Umbilical cord (tissue), 2 donors: ENCODE measurements at places on chromosomes 2 and 18. TPM values are rescaled to one million over a fixed set of nuclear protein-coding genes. Genes with fewer than 3 reads are reported as not detected.
A peak's percentile ranks its signal among the peaks of the same experiment; 100 is the strongest.

GRCh38 chr2:173708806-173709205 is 256.4 kb downstream of the SP3 start:
- DNase-seq, result no peak

GRCh38 chr2:59150217-59150849 is 909.2 kb upstream of the FANCL start:
- DNase-seq, result no peak

GRCh38 chr2:167293172-167293781 is 405.0 kb downstream of the XIRP2 start:
- DNase-seq, result peak; percentile 16

- no peak for DNase-seq
Observed at GRCh38 chr2:4883375-4883774, 808.8 kb upstream of the SOX11 start.

- no peak for DNase-seq
Observed at GRCh38 chr18:58101291-58101794, 57.3 kb downstream of the NEDD4L start.

GRB14 gene
- total RNA-seq, result 0.48 TPM
